Kidney glomerular epithelial cell (primary cell): ENCODE measurements at places on chromosomes 1 and 21.

GRCh38 chr1:219965285-219966070 is 37.1 kb upstream of the SLC30A10 start:
- no peak for DNase-seq

DNA sequence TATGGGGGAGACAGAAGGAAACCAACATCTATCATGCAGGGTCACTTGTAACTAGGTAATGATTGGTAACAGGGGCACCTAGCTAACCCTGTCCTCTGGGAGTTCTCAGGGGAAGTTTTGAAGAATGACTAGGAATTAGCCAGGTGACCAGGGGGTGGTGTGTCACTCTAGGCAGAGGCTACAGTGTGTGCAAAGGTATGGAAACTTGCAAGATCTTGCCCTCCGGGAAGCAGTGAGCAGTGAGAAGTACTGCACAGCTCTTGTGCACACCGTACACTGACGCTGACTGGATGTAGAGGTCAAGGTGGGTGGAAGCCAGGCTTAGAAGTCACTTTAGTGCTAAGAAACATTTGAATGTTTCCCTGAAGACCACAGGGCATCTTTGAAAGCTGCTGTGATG is 62.9 kb upstream of the LMO4 start:
- no peak for DNase-seq

GRCh38 chr1:33360367-33360766 is 39.5 kb upstream of the A3GALT2 start:
- no peak for DNase-seq

DNA sequence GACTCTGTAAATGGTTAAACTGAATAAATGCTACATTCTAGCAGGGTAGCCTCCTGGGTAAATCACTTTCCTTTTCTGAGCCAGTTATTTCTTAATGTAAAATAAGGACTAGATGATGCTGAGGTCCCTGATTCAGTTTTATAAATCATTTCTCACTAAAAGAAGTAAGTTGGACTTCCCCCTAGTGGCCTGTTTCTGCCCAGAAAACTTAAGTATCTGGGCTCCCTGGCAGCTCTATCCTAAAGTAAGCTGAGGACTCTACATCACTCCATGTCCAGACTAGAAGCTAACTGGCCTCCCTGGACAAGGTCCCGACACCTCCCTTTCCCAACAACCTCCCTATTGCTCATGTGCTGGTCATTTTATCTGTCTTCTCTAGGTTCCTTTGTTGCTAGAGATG is 3.0 kb downstream of the GPN2 start:
- peak; percentile 34 for DNase-seq

- no peak for DNase-seq
Observed at GRCh38 chr1:204695692-204696091, 10.2 kb upstream of the LRRN2 start.

GRCh38 chr1:87833166-87833565 is 504.5 kb downstream of the LMO4 start:
- no peak for DNase-seq

GRCh38 chr1:155005076-155006011 is 2.7 kb downstream of the ZBTB7B start:
- DNase-seq = no peak

- DNase-seq = no peak
Observed at GRCh38 chr1:235203428-235203827, 42.4 kb upstream of the RBM34 start.

GRCh38 chr1:157234705-157235273 is 96.6 kb upstream of the ETV3 start:
- no peak for DNase-seq
